ENCODE measurements at places on chromosomes 6 and 20.

DNA sequence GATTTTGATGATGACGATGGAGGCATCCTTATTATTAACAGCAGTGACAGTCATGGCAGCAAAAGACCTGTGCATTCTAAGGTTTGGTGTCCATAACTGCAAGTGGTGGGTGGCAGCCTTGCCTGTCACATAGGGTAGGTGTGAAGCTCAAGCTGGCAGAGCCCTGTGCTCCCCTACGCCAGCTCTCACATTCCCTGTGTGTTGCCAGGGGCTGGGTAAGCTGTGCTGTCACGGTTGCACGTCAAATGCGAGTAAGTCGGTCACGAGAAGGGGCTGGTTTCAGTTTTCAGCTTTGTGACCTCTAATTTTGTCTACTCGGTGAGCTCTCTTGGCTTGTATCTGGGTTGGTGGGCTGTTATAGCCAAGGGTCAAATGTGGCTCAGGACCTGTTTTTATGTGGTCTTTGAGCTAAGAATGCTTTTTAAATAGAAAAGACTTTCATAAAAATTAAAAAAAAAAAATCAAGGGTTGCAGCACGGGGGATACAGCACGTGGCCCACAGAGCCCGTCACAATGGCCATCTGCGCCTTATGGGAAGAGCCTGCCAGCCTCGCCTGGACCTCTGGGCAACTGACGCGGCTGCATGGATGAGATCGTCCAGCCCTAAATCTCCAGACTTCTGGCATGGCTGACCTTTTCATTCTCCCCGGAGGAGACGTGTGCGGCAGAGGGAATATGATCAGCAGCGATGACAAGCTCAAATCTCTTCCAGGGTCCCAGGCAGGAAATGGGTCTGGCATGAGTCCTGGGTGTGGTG, 148.5 kb downstream of the PHACTR3 start:
- no peak for DNase-seq

DNA sequence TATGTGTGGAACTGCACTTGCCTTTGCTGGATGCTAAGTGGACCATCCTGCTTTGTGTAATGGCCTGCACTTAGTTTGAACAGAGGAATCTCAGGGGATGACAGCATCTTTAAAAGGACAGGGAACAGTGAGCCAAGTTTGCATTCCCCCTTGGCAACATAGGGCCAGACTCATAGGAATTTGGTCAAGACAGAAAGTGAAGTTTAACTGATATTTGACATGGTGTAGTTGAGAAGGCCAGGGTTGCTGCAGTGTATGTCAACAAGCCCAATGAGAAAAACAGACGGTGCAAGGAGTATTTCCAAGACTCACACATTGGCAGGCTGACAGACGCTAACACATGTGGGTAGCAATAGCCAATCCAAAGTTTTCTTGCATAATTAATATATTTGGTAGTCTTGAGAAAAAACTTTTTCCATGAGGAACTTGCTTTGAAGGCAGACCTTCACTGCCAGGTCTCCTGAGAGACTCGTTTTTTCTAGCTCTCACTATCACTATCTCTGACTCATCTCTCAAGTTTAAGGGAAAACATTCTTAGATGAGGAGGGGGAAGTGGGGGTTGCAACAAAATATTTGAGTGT, 213.8 kb downstream of the IBTK start:
- no peak for DNase-seq

GRCh38 chr20:33916768-33917167, 76.9 kb upstream of the RALY start:
- no peak for DNase-seq

- DNase-seq: no peak
Observed at GRCh38 chr6:44037847-44038542, 89.3 kb downstream of the MRPL14 start.

DNA sequence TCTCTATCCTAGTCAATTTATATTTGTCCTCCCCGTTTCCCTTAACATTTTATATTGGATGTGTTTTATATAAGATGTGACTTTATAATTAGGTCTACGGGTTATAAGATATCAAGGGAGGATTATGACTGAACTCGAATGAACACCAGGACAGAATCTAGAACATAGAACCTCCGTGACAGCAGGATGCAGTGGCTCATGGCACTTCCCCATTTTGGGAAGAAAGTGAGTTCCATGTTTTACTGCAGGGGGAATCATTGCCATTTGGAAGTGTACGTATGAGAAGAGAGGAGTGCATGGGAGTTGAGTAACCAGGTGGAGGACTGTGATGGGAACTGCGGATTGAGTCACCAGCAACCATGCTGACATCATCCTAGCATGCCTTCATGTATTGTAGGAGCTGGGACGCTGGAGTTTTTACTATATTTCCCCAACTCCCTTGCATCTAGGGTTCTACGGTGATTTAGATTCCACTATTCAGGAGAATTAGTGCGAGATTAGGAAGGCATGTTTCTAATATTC, 56.1 kb upstream of the FOXC1 start:
- DNase-seq: no peak

DNA sequence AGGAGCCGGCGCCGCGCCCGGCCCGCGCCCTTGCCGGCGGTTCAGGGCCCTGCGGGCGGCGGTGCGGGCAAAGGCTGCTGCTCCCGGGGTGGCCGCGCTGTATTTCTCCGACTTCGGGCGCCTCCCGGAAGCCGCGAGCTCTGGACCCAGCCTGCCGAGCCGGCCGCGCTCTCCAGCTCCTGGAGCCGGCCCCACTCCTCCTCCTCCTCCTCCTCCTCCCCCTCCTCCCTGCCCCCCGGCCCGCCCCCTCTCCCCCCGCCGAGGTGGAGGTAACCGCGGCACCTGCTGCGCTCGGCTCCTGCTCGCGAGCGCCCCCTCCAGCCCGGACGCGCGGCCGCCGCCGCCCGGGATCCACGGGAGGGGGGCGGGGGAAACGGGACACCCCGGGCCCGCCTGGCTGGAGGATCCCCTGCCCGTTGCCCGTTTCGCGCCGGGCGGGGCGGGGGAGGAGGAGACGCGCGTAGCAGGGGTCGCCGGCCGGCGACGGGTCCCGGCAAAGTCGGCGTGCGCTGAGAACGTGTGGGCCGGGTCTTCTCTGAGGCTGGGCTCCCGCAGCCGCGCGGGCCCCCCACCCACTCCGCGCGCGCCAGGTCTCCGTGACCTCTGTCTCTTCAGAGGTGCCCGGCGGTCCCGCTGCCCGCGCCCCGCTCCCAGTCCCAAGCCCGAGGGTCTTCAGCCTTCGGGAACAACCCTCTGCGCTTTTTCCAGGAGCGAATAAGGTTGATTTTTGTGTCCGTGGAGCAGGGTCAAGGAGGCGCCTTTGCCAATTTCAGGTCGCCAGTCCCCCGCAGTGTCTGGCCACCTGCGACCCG, at the start of gene SLC22A23:
TSS of gene SLC22A23 (minus strand) at position 153 of the 812 bp plus-strand sequence. CDS start 491 bp downstream, outside the sequence.
- no peak for DNase-seq

GRCh38 chr20:7571521-7572055, 368.7 kb downstream of the HAO1 start:
- DNase-seq: no peak

GRCh38 chr6:95325916-95326315, 251.4 kb upstream of the MANEA start:
- no peak for DNase-seq
